Naive thymus-derived CD4-positive, alpha-beta T cell (primary cell): ENCODE measurements at places on chromosomes 6 and 20. TPM values are rescaled to one million over a fixed set of nuclear protein-coding genes. Genes with fewer than 3 reads are reported as not detected.

The SLC22A7 gene
- not detected for polyA plus RNA-seq

GRCh38 chr6:36912586-36912985 is 26.8 kb downstream of the C6orf89 start:
- H3K27me3 ChIP-seq, result no peaks in the 10 kb centered on the region
- DNase-seq, result peak; percentile 73
- peaks cover 23% of the 10 kb centered on the region for H3K4me1 ChIP-seq
- H3K36me3 ChIP-seq, result peaks cover 5% of the 10 kb centered on the region
- peak overlapping the region; percentile 44 for H3K27ac ChIP-seq
- H3K4me3 ChIP-seq, result peak overlapping the region; percentile 32

- H3K27ac ChIP-seq, result no peak overlapping the region
- DNase-seq, result no peak
- no peaks in the 10 kb centered on the region for H3K36me3 ChIP-seq
- H3K4me1 ChIP-seq, result no peaks in the 10 kb centered on the region
- H3K27me3 ChIP-seq, result no peaks in the 10 kb centered on the region
Measured at GRCh38 chr20:2519115-2519809, 10.5 kb upstream of the ZNF343 start.

GRCh38 chr6:34176261-34177031 is 30.6 kb upstream of the GRM4 start:
- no peaks in the 10 kb centered on the region for H3K36me3 ChIP-seq
- DNase-seq, result no peak
- no peak overlapping the region for H3K27ac ChIP-seq

The TMC2 gene
- not detected for polyA plus RNA-seq

GRCh38 chr6:32127717-32128592 is at the start of gene ATF6B:
ATF6B (minus strand) TSS chr6:32128246; CDS start chr6:32128207, 39 bp downstream.
- peak within 1 kb of the TSS; percentile 96 for H3K4me3 ChIP-seq
- H3K36me3 ChIP-seq, result peaks cover 7% of the 10 kb centered on the region
- DNase-seq, result peak; percentile 99

DNA sequence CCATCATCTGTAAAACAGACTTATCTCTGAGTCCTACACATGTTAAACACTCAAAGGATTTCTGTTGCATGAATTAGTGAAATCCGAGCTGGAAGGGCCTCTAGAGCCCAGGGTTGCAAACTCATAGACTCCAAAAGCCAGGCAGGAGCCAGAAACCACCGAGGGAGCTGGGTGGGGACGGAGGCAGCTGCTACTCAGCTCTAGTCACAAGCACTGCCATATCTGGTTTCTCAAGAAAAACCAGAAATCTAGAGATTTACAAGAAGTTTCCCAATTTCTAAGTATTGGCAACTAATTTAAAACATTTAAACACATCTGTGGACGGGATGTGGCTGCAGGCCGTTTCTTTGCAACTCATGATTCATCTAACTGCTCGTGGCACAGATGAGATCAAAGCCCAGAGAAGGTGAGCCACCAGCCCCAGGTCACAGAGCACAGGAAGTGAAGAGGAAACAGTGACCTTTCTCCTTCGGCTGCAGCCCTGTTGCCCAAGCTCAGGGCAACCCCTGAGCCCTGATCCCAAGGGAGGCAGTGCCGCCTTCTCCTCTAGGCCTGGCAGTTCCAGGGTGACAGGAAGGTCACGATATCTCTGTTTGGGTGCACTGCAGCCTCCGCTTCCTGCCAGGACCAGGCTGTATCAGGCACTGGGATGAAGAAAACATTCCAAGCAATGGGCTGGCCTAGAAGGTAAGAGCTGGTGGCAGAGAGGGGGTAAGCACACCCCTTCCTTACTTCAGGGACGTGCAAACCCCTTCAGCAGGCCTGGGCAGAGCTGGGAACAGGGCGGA is 26.4 kb upstream of the PTGIS start:
- no peaks in the 10 kb centered on the region for H3K36me3 ChIP-seq
- no peak overlapping the region for H3K4me3 ChIP-seq
- H3K27me3 ChIP-seq, result no peaks in the 10 kb centered on the region
- H3K27ac ChIP-seq, result no peak overlapping the region
- H3K4me1 ChIP-seq, result no peaks in the 10 kb centered on the region
- DNase-seq, result no peak

The PTCHD4 gene
- not detected for polyA plus RNA-seq

GRCh38 chr6:121183742-121184141 is 150.5 kb downstream of the TBC1D32 start:
- H3K36me3 ChIP-seq, result peaks cover under 1% of the 10 kb centered on the region
- no peaks in the 10 kb centered on the region for H3K27me3 ChIP-seq
- no peak for DNase-seq

DNA sequence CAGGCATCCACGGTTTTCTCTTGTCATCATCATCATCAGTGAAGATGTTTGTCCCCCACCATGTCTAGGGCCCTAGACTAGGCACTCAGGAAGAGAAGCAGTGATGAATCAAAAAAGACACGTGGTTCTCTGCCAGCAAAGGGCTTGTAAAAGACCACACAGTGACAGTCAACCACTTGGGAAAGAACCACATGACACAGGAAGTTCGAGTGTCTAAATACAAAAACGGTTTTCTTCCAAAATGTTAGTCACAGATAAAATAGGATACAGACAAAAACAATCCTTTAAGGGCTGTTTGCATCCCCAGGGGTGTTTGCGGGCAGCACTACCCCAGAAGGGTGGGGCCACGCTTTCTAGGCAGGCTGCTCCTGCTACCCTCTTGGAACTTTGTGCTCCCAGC is 356.8 kb upstream of the AGPAT4 start:
- H3K27ac ChIP-seq, result no peak overlapping the region
- H3K36me3 ChIP-seq, result no peaks in the 10 kb centered on the region
- DNase-seq, result no peak
- H3K4me1 ChIP-seq, result no peaks in the 10 kb centered on the region
- H3K27me3 ChIP-seq, result no peaks in the 10 kb centered on the region
- H3K4me3 ChIP-seq, result no peak overlapping the region

The MOG gene
- polyA plus RNA-seq, result not detected

DNA sequence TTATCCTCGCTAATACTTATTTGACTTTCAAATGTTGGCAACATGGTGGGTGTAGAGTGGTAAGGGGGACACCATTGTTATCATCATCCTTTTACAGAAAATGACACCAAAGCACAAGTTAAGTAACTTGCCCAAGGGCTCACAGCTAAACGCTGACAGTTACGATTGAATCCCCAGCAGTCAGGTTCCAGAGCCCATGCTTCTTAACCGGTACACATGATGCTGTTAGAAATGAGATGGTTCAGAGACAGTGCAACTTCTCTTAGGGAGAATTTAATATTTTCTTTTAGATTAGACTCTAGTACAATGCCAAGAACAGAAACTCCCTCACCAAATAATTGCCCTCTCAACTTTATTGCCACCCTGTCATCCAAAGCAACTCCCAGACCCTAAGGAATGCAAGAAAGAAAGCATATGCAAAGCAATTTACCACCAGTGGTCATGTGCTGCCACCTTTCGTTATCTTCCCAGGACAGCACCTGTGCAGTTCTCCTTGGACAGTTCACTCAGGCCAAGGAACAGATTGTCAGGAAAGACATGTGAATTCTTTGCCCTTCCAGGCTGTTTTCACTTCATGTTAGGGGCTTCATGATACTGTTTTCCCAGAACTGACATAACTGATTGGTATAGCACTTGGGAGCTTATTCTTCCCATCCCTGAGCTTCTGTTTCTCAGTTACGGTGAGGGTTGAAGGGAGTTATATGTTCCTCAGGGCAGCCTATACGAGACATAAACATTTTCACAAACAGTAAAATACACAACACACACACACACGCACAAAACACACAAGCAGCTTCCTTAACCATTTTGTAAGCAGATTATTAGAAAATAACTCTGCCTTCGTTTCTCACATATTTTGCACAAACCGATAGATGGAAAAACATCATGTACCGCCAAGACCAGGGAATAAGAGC is 5.1 kb downstream of the HLA-DMA start:
- peak; percentile 19 for DNase-seq
- H3K36me3 ChIP-seq, result no peaks in the 10 kb centered on the region
- no peaks in the 10 kb centered on the region for H3K27me3 ChIP-seq
- H3K4me1 ChIP-seq, result peaks cover 32% of the 10 kb centered on the region
- H3K27ac ChIP-seq, result no peak overlapping the region
- no peak overlapping the region for H3K4me3 ChIP-seq

The HCRTR2 gene
- not detected for polyA plus RNA-seq

The CYP24A1 gene
- not detected for polyA plus RNA-seq

The RFX6 gene
- polyA plus RNA-seq, result not detected

- no peaks in the 10 kb centered on the region for H3K36me3 ChIP-seq
- no peak overlapping the region for H3K27ac ChIP-seq
- DNase-seq, result no peak
- no peaks in the 10 kb centered on the region for H3K27me3 ChIP-seq
Measured at GRCh38 chr6:163753430-163753829, 338.9 kb downstream of the QKI start.

DNA sequence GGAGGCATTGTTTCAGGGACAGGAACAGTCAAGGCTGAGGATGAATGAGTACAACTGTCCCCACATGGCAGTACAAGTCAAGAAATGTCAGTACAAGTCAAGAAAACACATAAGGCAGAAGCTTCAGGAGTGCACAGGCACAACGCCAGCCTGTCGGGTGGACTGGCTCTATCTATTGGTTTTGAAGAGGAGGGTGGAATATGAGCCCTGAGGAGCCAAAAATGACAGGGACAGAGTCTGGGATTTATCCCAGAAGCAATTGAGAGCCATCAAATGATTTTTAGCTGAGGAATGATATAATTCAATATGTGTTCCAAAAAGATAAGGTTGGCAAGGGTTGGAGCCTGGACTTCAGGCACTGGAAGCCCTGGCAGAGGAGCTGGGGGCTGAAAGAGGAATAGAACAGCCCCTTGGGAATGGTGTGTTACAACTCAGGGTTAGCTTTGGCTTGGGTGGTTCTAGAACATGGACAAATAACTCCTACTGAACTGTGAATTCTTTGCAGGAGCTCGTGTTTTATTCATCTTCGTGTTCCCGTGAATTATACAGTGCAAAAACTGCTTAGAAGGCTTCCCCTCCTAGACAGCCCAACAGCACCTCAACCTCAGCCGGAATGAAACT is 425.7 kb upstream of the ARID1B start:
- H3K27ac ChIP-seq, result no peak overlapping the region
- H3K4me3 ChIP-seq, result no peak overlapping the region
- DNase-seq, result no peak
- no peaks in the 10 kb centered on the region for H3K27me3 ChIP-seq
- no peaks in the 10 kb centered on the region for H3K36me3 ChIP-seq

GRCh38 chr6:55676736-55677135 is 97.7 kb upstream of the HMGCLL1 start:
- H3K4me3 ChIP-seq, result no peak overlapping the region
- H3K4me1 ChIP-seq, result no peaks in the 10 kb centered on the region
- no peak for DNase-seq
- no peaks in the 10 kb centered on the region for H3K27me3 ChIP-seq
- no peak overlapping the region for H3K27ac ChIP-seq

- no peak for DNase-seq
- no peak overlapping the region for H3K4me3 ChIP-seq
- no peaks in the 10 kb centered on the region for H3K4me1 ChIP-seq
- H3K36me3 ChIP-seq, result no peaks in the 10 kb centered on the region
- H3K27me3 ChIP-seq, result no peaks in the 10 kb centered on the region
Measured at GRCh38 chr6:142635130-142635529, 309.8 kb downstream of the HIVEP2 start.

- no peaks in the 10 kb centered on the region for H3K36me3 ChIP-seq
- no peak overlapping the region for H3K27ac ChIP-seq
- DNase-seq, result peak; percentile 20
- no peaks in the 10 kb centered on the region for H3K4me1 ChIP-seq
- no peak overlapping the region for H3K4me3 ChIP-seq
Measured at GRCh38 chr6:116444092-116444491, 17.1 kb upstream of the CALHM6 start.

- H3K36me3 ChIP-seq, result peaks cover 15% of the 10 kb centered on the region
- H3K4me3 ChIP-seq, result no peak overlapping the region
- peak overlapping the region; percentile 37 for H3K27ac ChIP-seq
Measured at GRCh38 chr20:57374931-57375651, 16.1 kb upstream of the RBM38 start.

DNA sequence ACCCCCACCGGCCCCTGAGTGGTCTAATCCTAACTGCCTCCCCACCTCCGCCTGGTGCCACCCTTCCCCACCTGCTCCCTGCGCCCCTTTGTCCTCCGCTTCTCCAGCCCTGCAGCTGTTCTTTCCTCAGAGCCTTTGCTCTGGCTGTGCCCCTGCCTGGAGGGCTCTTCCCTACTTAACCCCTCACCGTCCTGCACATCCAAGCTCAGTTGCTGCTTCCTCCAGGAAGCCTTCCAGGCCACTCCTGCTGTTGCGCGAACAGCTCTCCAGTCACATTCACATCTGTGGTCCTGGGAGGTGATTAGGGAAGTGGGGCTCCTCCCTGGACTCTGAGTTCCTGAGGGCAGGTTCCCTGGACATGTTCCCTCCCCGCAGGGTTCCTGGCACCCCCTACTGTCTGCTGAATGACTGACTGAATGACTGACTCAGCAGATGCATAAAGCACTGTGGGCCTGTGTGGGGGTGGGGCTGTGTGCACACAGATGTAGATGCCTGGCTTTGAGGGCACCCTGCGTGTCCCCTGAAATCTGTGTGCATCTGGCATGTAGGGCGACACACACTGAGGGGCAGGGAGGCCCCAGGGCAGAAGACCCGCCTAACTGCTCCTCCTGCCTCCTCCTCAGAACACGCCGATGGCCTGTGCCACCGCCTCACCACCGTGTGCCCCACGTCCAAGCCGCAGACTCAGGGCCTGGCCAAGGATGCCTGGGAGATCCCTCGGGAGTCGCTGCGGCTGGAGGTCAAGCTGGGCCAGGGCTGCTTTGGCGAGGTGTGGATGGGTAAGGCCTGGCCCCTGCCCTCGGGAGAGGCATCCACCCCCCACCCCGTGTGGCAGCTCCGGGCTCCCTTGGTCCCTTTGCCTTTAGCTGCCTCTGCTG is 51.4 kb downstream of the SRC start:
- no peak for DNase-seq
- H3K27me3 ChIP-seq, result no peaks in the 10 kb centered on the region
- H3K4me3 ChIP-seq, result no peak overlapping the region
- no peak overlapping the region for H3K27ac ChIP-seq
- H3K36me3 ChIP-seq, result no peaks in the 10 kb centered on the region

The MDFI gene
- not detected for polyA plus RNA-seq

DNA sequence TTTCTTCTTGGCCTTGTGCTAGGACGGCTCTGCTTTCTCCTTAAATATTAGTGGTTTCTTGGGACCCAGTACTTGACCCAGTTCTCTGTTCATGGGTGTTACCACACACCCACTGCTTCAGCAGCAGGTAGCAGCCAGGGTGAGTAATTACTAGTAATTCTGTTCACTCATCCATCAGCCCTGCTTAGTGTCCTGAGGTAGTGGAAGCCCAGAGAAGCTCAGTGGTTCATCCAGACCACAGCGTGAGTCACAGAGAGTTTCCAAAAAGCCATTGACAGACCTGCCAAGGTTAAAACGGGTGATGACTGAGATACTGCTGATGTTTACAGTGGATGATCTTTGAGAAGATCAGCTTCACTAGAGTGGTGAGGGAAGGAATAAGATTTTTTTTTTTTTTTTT is 51.7 kb upstream of the HINT3 start:
- no peak overlapping the region for H3K27ac ChIP-seq
- H3K36me3 ChIP-seq, result no peaks in the 10 kb centered on the region
- H3K4me1 ChIP-seq, result no peaks in the 10 kb centered on the region
- H3K27me3 ChIP-seq, result no peaks in the 10 kb centered on the region

GRCh38 chr20:62888406-62888805 is 26.8 kb upstream of the TCFL5 start:
- peaks cover 28% of the 10 kb centered on the region for H3K4me1 ChIP-seq
- no peaks in the 10 kb centered on the region for H3K27me3 ChIP-seq
- no peak overlapping the region for H3K27ac ChIP-seq
